ENCODE measurements at places on chromosomes 16 and 17.

DNA sequence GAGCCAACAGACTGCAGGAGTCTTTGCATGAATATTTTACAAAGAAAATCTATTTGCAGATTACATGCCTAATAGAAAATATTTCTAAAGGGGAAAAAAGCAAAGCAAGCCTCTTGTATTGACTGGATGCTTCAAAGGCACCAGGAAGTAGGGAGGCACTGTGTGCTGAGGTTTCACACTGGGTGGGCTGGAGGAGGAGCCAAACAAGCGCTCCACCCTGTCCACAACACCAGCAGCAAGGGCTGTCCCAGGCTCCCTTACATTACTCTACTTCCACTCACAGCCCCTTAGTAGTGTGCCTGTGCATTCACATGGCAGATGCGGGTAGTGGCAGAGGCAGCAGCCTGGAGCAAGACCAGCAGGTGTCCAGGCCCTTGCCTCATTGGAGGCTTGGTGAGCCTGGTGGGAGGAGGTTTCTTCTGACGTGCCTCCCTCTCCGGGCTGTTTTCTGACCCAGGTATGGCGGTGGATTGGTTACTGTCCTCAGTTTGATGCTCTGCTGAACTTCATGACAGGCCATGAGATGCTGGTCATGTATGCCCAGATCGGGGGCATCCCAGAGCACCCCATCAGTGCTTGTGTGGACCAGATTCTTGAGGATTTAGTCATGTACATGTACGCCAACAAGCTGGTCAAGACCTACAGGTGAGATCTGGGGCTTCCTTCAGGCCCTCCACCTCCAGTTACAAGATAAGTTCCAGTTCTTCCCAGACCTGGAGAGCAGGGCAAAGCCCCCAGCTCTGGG, 7.0 kb upstream of the CCNF start:
- DNase-seq, result no peak

DNA sequence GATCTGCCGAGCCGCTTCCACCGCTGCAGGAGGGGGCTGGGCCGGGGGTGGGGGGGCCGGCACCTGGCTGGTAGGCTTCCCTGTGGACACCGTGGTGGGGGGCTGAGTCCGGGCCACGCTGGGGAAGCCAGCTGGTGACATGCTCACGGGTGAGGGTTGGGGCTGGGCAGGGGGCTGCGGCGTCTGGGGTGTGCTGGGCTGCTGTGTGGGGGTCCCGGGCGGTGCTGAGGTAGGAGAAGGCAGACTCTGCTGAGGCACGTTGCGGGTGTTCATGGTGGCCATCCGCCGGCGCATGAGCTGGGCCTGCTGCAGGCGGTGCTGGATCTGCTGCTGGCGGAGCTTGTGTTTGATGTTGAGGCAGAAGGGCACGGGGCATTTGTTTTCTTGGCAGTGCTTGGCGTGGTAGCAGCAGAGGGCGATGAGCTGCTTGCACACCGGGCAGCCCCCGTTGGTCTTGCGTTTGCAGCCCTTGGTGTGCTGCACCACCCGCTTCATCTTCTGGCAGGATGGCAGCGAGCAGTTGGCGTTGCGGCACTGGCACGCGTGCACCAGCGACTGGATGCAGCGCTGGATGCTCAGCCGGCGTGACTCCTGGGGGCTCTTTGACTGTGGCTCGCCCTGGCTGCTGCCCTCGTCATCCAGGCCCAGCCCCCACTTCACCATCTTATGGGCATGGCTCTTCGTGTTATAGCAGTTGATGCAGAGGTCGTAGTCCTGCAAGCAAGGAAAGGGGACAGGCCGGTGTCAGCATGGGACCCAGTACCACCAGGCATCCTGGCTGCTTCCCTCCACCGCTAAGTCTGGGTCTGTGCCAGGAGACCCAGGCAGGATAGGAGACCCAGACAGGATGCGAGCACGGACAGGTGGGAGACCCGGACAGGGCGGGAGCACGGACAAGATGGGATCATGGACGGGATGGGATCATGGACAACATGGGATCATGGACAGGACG, 12.1 kb upstream of the TRAP1 start:
- no peak for DNase-seq

- no peak for DNase-seq
Measured at GRCh38 chr16:69662901-69663300, 63.5 kb downstream of the NQO1 start.

GRCh38 chr17:33686171-33686570, 393.1 kb upstream of the ASIC2 start:
- peak; percentile 25 for DNase-seq

GRCh38 chr16:67258161-67258835, 9.5 kb downstream of the SLC9A5 start:
- DNase-seq, result no peak

- DNase-seq, result no peak
Measured at GRCh38 chr16:1559446-1559975, 26.0 kb downstream of the TMEM204 start.

- no peak for DNase-seq
Measured at GRCh38 chr17:80805032-80805751, 186.4 kb upstream of the CHMP6 start.

GRCh38 chr16:24771779-24772157, 42.3 kb downstream of the TNRC6A start:
- no peak for DNase-seq

- DNase-seq, result no peak
Measured at GRCh38 chr16:66144641-66145040, 221.8 kb upstream of the CDH5 start.

- peak; percentile 13 for DNase-seq
Measured at GRCh38 chr17:71976011-71976649, 144.7 kb upstream of the SOX9 start.

DNA sequence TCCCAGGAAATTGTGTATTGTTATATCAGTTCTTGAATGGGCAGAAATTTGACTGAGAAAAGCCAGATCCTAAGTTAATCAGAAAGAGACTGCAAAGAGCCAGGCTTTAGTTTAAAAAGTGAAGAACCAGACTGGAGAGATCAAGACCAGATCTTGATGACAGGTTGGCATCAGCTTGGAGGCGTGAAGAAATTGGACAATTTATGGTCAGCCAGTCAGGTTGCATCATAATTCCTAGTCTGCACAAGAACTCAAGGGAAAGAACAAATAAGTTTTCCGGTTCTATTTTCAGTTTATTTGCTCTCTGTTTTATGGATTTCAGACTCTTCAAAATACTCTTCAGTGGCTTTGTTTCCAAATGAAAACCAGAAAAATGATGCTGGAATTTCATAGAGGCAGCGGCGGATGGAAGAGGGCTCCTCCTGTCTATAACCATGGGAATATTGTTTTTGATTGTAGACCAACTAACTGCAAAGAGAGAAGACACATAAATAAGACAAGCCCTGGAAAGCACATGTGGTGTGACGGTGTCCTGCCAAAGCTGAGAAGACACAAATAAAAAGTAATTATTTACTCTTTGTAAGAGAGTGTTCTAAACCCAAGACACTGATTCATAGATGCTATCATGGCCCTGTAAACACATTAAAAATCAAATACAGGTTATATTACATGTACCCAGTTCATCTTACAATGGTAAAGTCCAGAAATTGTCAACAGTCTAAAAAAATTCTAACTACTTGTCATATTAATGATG, 91.7 kb downstream of the PCTP start:
- DNase-seq, result no peak

DNA sequence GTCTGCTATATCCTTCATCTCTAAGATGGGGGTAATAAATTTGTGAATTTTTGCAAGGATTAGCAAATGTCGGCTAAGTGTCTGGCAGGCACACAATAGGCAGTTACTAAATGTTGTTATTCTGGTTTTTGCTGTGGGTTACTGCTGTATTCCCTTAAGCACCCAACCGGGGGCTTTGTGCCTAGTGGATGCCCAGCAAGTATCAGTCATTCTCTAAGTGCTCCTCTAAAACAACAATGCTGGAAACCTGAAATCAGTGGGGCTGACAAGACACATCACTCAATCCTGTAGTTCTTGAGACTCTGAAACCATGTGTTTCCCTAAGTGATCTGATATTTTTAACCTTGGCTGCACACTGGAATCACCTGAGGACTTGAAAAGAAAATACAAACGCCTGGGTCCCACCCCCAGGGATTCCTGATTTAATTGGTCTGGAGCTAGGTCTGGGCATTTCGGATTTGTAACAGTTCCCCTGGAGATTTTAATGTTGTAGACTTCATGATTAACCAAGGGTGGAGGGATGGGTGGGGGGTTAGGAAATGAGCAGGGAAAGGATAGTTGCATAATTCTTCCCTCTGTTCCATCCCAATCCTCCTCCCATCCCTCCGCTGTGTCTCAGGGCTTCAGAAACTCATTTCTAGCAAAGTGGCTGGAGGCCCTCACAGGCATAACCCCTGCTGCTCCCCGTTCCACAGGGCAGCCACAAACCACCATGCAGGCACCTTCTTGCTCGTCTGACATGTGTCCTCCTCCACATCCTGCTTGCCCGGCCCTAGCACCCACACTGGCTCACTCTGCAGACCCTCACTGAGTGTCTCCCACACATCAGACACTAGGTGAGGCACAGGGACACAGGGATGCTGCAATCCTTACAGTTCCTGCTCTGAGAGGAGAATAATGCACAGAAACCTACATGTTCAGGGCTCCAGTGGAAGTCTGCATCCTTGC, 61.7 kb upstream of the LYRM9 start:
- DNase-seq, result no peak

DNA sequence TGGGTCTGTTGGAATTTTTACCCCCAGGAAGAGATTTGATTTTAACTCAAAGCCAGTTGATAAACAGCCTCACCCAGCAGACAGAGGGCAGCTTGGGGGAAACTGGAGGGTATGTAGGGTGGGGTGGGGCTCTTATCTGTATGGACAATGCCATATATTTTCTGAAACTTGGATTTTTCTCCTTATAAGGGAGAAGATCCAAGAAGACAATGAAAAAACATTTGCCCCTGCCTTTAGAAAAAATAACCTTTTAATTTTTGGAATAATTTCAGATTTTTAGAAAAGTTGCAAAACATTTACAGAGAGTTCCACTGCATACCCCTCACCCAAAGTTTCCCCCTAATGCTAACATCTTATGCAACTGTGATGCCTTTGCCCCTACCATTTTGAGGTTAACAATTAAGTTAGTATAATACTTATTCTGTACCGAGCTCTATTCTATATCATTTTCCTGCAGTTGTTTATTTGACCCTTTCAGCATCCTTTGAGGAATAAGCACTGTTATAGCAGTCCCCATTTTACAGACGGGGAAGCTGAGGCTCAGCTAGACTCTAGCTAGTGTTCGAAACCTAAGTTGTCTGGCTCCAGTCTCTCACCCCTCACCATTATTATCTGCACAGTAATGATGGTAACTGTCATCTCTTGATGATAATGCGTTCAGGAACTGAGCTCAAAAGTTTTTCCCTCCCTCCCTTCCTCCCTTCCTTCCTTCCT, 66.4 kb downstream of the PRKCB start:
- no peak for DNase-seq

- DNase-seq, result no peak
Measured at GRCh38 chr17:28125526-28126378, 83.3 kb downstream of the NLK start.

DNA sequence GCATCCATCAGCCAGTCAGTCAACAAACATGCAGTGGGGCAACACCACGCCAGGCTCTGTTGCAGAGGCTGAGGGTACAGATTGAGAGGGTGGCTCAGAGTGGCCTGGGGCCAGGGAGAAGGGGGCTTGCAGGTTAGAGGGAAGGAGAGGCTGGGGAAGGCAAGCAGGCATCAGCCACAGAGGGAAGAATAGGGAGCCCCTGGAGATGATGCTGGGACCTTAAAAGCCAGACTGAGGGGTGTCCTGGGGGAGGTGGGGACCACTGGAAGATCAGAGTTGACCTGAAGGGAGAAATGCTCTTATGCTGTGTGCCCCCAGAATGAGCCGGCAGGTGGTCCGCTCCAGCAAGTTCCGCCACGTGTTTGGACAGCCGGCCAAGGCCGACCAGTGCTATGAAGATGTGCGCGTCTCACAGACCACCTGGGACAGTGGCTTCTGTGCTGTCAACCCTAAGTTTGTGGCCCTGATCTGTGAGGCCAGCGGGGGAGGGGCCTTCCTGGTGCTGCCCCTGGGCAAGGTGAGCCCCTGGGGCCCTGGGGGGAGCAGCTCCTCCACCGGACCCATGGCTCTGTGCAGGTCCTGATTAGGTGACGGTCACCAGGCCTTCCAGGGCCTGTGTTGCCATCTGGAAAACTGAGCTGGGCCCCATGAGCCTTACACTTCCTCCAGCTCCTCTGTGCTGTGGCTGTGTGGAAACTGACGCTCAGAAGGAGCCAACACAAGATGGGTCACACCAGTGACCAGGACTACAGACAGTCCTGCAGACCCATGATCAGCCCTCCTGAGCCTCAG, 1.7 kb downstream of the CORO1A start:
- DNase-seq, result no peak

- DNase-seq, result no peak
Measured at GRCh38 chr17:66541461-66542128, 239.2 kb downstream of the PRKCA start.

DNA sequence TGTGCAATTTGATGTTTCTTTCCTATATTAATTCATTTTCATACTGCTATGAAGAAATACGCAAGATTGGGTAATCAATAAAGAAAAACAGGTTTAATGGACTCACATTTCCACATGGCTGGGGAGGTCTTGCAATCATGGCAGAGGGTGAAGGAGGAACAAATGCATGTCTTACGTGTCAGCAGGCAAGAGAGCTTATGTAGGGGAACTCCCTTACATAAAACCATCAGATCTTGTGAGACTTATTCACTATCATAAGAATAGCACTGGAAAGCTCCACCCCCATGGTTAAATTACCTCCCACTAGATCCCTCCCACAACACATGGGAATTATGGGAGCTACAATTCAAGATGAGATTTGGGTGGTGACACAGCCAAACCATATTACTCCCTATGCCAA, 418.9 kb upstream of the MAF start:
- DNase-seq, result no peak

DNA sequence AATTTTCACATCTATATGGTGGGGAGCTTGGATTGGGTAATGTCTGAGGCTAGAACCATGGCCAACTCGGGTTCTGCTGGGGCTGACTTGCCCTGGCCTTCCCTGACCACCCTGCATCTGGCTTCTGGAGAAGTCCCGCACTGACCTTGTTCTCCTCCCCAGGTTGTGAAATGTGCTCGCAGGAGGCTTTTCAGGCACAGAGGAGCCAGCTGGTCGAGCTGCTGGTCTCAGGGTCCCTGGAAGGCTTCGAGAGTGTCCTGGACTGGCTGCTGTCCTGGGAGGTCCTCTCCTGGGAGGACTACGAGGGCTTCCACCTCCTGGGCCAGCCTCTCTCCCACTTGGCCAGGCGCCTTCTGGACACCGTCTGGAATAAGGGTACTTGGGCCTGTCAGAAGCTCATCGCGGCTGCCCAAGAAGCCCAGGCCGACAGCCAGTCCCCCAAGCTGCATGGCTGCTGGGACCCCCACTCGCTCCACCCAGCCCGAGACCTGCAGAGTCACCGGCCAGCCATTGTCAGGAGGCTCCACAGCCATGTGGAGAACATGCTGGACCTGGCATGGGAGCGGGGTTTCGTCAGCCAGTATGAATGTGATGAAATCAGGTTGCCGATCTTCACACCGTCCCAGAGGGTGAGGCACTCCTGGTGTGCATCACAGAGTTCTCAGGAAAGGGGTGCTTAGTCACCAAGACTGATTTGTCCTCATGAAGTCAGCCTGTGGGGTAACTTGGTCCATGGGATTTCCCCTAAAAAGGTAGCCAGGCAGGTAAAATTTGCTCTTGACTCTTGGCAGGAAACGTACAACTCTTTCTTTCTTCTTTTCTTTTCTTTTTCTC, 6.1 kb downstream of the NOD2 start:
- DNase-seq, result no peak
